ENCODE measurements at places on chromosomes 16 and 17.
A peak's percentile ranks its signal among the peaks of the same experiment; 100 is the strongest.

- DNase-seq = no peak
Observed at GRCh38 chr17:81580481-81580880, 28.3 kb upstream of the FAAP100 start.

- DNase-seq = no peak
Observed at GRCh38 chr17:44362949-44363612, 572 bp downstream of the FAM171A2 start.

- DNase-seq = no peak
Observed at GRCh38 chr17:57530026-57530425, 215.1 kb downstream of the CCDC182 start.

GRCh38 chr17:3890082-3890877 lies 2.6 kb downstream of the CAMKK1 start:
- peak; percentile 53 for DNase-seq

GRCh38 chr17:44269535-44270240 lies 1.8 kb upstream of the SLC4A1 start:
- DNase-seq = no peak

- no peak for DNase-seq
Observed at GRCh38 chr17:28711723-28712031, at the start of gene PROCA1. TSS of gene PROCA1 (minus strand) at chr17:28711888. CDS start at chr17:28711660, 228 bp downstream.

DNA sequence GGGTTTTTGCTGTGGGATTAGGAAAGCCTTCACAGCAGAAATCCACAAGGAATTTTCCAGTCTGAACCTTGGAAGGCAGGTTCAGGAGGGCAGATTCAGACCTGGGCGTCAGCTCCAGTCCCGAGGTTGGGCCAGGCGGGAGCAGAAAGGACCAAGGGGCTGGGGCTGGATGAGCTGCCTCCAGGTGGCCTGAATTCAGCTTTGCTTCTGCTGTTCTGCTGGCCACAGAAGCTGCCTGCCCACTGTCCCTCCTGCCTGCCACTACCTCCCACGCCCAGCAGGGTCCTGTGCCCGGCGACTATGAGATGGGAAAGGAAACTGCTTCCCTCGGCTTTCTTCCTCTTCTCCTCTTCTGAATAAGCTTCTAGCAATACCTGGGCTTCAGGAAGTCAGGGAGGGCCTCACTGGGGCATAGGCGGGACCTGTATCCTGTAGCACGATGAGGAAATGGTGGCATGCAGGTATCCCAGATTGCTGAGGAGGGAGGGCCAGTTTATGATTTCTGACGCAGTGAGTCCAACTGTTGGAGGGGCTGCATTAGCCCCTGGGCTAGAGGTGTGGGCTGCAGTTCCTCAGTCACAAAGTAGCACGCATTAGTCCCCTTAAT lies 18.4 kb downstream of the TBX4 start:
- DNase-seq = no peak

- no peak for DNase-seq
Observed at GRCh38 chr16:46712911-46713310, 23.5 kb downstream of the ORC6 start.

- DNase-seq = no peak
Observed at GRCh38 chr16:66300037-66300436, 66.5 kb upstream of the CDH5 start.

DNA sequence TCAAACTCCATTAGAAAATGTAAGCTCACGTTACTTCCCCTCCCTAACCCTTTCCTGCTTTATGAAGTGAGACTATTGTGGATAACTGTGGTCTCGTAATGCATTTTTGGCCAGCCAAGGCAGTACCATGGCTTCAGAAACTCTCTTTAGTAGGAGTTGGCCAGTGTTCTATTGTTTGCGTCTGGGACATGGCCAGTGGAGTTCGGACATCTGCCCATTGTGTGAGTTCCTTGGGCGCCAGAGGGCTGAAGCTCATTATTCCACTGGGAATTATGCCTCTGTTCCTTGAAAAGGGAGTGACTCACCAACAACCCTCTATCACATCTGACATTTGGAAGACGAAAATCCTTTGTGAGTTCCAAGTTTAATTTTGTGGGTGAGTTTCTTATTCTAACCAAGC lies 319.5 kb upstream of the SOX9 start:
- DNase-seq = peak; percentile 68

GRCh38 chr17:41434005-41434404 lies 6.8 kb downstream of the KRT38 start:
- no peak for DNase-seq

GRCh38 chr17:42378359-42378958 lies 9.8 kb downstream of the STAT3 start:
- no peak for DNase-seq
